ENCODE measurements at places on chromosomes 3 and 15.

GRCh38 chr3:133578548-133579191, 5.2 kb downstream of the CDV3 start:
- DNase-seq, result no peak

DNA sequence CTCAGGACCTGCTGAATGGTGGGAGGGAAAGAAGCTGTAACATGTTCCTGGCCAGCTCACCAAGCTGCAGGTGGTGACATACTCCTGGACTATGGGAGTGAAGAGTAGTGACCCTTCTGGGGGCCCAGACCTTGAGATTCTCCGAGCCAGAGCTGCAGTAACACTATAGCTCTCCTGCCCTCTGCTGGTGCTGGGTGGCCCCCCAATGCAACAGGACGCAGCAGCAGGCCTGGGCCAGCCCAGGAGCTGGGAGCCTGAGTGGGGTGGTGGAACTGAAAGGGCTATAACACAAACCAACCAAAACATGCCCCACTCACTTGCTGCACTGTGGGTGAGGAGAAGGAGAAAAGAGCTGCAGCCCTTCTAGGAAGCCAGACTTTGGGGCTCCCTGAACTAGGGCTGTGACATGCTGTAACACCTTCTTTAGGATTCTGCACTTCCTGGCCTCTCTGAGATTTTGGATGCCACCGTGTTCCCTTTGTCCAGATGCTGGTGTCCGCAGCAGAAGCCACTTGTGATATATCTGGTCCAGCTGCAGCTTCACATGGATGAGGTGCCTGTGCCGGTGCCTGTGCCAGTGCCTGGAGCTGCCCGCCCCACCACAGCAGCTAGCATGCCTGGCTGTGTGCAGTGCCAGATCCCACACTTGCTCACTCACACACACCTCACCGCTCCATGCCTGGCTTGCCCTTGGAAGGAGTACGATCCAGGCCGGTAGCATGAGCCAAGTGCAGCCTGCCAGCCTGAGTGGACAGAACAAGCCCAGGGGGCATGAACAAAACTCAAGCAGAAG, 636.8 kb upstream of the KCNMB2 start:
- DNase-seq, result no peak

- no peak for DNase-seq
Observed at GRCh38 chr15:59074607-59075006, 30.3 kb upstream of the CCNB2 start.

DNA sequence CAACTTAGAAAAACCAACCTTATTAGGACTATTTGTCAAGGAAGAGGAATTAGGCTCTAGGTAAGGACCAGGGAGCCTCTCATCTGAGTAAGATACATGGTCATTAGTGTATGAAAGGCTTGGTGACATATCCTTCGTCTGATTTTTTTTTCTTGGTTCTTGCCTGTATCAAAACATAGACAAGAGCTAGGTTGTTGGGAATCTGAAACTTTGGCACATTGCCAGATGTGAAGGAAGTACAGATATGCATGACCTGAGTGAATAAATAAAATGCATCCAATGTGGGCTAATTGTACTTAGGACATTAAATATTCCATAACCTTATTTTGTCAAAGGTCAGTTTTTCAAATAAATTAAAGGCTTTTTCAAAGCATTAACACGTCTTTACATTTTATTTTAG, 151.8 kb downstream of the SYNPR start:
- no peak for DNase-seq

DNA sequence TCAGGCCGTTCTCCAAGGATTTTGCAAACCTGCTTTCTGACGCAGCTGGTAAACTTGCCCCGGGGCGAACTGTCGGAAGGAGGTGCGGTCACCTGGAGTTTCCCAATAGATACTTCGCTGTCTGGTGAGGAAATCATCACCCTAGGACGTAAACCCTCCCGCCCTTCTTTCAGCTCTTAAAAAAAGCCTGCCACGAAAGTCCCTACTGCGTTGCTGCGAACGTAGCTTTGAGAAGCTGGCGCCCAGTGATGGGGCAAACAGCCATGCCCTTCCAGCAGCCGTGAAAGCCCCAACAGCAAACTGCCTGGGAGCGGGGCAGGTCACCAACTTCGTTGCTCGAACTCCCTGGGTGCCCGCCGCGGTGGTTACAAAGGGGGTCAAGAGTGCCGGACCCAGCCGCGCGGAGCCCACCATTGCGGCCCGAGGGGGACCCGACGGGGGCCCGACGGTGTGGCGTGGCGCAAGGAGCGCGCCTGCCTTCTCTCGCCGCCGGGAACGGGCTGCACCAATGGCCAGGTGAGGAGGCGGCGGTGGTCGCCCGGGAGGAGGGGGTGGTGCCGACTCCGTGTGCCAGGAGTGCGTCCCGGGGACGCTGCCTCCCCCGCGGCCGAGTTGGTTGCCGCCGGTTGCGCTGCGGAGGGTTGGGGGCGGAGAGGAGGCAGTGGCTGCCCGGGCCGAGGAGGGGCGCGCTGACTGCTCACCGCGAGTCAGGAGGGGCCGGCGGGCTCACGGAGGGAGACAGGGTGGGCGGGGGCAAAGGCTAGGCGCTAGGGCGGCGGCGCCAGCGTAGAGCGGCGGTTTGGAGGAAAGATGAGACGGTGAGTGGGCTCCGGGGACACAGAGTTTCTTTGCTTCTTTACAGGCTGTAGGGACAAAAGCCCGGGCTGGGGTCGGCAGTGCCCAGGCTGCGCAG, at the start of gene PHLDB2:
Gene PHLDB2 (plus strand): TSS at position 205 of the 913 bp plus-strand sequence. CDS start 24,813 bp downstream, outside the sequence.
- peak; percentile 31 for DNase-seq

DNA sequence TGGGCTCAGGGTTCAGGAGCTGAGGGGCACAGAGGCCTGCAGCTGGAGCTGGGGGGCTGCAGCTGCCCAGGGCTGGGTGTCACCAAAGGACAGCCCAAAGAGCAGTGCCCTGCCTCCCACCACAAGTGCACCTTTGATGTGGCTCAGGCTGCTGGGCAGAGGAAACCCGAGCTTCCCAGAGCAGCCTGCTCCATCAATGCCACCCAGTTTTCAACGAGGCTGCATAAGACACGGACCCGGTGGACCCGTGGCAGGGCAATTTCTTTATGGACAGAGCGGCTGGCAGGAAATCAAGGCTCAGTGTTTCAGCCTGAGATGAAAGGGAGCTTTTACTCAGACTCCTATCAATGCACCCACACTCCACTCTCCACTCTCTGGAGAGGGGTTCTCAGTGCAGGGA, 18.7 kb downstream of the SEMA5B start:
- no peak for DNase-seq

GRCh38 chr3:27714146-27714526, 8.0 kb downstream of the EOMES start:
- no peak for DNase-seq

DNA sequence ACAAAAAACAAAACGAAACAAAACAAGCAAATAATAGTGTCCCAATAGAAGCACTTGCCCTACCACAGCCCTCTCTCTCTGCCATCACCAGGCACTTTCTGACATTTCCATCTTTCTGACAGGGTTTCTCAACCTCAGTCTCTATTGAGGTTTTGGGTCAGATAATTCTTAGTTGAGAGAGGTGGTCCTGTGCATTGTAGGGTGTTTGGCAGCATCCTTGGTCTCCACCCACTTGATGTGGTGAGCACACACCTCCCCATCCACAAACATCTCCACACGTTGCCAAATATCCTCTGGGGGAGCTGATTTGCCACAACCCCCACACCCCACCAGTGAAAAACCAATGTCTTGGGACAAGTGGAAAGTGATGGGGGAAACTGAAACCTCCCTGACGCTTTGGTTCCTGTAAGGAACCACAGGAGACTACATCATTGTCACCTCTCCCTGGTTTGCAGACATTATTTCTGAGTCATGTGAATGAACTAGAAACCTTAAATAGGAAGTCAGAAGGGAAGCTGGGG, 733.7 kb upstream of the CFAP20DC start:
- DNase-seq, result no peak

DNA sequence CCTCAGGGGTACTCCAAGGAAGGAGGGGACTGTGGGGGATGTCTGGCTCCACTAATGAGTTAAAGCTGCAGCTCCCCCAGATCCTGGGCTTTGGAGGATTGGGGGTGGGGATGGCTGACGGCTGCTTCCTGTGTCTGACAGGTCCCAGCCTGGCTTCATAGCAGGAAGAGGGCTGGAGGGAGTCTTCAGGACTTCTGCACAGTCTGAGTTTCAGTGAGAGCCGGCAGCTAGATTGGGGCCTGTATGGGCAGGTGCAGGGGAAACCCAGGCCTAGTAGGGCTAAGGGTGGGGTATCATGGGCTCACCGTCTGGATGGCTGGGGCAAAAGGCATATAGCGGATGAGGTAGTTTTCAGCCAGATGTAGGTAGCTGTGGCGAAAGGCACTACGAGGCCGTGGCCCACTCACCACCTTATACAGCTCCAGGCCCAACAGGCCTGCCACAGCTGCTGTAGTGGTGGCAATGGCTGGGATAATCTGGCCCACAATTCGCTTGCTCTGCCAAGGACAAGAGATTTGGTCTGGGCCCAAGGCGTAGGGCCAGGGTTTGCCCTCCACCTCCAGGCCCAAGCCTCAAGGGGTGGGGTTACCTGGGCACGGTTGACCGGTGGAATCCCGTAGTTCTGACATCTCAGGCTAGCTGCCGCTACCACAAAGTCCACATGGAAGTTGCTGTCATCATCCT, 4.5 kb downstream of the INKA1 start:
- DNase-seq, result no peak

- DNase-seq, result no peak
Observed at GRCh38 chr3:115325539-115325938, 178.5 kb upstream of the ZBTB20 start.

- DNase-seq, result no peak
Observed at GRCh38 chr3:22373182-22373581, 622.2 kb upstream of the ZNF385D start.

DNA sequence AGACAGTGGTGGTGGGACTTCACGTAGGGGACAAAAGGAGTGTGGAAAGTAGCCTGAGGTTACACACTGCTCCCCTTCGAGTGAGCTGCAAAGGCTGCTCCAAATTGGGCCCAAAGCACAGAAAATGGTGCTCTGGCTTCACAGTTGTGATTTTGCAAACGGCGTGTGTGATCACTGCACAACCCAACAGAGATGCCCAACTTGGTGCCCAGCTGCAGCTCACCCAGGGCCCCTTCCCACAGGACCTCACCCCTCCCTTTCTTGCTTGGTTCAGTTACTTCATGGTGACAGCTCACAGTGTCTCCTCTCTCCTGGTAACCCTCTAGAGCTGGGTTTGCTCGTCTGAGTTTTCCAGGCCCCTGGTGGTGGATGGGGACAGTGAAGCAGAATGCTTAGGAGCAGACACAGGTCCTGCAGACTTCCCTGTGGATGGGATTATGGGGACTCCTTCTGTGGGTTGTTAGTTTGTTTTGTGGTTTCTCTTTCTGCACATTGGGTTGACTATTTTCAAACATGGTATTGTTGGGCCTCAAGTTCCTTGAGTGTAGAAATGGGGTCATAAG, 98.3 kb downstream of the TOP2B start:
- no peak for DNase-seq

DNA sequence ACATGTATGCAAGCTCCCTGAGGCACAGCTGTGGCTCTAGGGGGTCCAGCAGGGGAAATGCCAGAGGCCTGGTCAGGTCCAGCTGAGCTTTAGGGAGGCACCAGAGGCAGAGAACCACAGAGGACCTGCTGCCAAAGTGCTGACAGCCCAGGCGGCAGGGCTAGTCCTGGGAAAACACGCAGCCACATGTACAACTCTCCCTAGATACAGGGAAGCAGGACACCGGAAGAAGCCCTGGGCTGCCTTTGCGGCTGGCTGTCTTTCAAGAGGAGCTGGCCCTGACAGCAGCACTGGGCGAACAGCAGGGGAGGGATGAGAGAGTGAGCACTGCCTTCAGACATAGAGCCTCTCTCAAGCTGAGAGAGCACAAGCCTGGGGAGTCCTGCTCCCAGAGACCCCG, 40.7 kb downstream of the RFT1 start:
- DNase-seq, result no peak

All from stimulated activated CD8-positive, alpha-beta memory T cell treated with anti-CD3 and anti-CD28 coated beads, Interleukin-2, amount 100 ng/mL, for 1 hour (primary cell).